ENCODE measurements at places on chromosomes 1 and 21.

DNA sequence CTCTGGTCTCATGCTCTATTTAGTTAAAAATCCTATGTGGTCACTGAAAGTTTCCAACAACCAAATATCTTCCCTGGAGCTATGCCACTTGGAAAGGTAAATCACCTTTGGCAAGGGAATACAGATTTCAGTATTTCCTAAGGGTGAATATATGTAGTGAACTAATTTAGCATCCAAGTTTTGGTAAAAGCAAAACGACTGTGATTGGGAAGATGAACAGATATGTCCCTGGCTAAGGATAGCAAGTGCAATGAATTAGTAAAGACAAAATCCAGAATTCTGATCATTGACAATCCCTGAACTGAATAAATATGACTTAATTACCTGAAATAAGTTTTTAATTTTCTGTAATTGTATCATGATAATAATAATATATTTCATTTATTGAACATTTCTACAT is at the start of gene OR2T33:
Gene OR2T33 (minus strand): TSS at position 101 of the 400 bp plus-strand sequence. CDS start 4,162 bp downstream, outside the sequence.
- DNase-seq = no peak

- no peak for DNase-seq
These were observed 31.7 kb upstream of the WNT4 start for GRCh38 chr1:22174446-22175220.

DNA sequence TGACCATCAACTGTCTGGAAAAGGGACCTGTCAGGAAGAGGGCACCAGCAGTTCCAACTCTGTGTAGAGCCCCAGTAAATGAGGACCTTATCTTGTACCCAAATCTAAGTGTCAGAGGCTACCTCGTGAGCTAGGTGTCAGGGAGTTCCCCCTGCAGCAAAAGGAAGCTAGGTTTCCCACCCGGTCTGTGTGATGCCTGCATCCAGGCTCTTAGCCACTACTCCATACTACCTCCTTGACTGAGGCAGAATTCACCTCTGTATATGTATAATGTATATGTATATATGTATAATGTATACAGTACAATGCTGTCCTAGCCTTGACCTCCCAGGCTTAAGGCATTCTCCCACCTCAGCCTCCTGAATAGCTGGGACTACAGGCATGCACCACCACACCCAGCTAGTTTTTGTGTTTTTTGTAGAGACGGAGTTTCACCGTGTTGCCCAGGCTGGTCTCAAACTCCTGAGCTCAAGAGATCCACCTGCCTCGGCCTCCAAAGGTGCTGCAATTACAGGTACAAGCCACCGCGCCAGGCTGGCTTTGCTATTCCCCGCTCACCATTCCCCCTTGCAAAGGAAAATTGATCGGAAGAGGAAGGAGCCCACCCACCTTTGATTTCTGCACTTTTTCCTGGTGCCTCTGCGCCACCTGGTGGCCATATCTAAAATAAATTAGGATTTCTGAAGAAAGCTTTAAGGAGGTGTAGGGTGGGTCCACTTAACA is 15.7 kb upstream of the LUZP1 start:
- no peak for DNase-seq

DNA sequence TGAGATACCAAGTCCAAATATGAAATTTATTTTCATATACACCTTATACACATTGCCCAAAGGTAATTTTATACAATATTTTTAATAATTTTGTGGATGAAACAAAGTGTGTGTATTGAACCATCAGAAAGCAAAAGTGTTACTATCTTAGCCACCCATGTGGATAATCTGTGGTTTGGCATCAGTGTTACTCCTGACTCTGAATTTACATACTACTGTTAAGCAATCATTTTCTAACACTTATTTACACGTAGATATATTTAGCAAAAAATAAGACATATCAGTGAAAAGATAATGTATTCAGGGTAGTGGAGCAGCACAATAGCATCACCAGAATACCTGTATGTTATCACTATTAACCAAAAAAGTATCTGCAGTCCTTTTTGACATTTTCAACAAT is 23.8 kb downstream of the DENND2D start:
- DNase-seq = no peak

DNA sequence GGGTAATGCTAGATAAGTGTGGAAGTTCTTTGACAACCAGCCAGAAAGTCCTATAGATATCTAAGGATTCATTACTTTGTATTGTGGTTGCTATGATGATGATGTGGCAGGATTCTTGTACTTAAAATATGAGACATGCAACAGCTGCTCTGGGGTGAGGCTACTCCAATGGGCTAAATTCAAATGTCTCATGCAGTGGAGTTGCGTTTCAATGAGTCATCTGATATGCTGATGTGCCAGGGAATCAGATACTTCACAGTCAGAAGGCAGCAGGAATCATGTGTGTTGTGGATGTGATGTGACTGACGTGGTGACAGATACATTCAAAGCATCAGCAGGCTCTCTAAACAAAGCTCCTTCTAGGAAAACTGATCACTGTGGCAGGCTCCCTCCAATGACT is 66.5 kb downstream of the TSEN15 start:
- no peak for DNase-seq

- no peak for DNase-seq
These were observed 143.0 kb downstream of the DNM3 start for GRCh38 chr1:171984262-171984661.

- DNase-seq = no peak
These were observed 129.6 kb downstream of the PRDM16 start for GRCh38 chr1:3198371-3199271.

- no peak for DNase-seq
These were observed 660.6 kb downstream of the LRRIQ3 start for GRCh38 chr1:73537400-73537799.

DNA sequence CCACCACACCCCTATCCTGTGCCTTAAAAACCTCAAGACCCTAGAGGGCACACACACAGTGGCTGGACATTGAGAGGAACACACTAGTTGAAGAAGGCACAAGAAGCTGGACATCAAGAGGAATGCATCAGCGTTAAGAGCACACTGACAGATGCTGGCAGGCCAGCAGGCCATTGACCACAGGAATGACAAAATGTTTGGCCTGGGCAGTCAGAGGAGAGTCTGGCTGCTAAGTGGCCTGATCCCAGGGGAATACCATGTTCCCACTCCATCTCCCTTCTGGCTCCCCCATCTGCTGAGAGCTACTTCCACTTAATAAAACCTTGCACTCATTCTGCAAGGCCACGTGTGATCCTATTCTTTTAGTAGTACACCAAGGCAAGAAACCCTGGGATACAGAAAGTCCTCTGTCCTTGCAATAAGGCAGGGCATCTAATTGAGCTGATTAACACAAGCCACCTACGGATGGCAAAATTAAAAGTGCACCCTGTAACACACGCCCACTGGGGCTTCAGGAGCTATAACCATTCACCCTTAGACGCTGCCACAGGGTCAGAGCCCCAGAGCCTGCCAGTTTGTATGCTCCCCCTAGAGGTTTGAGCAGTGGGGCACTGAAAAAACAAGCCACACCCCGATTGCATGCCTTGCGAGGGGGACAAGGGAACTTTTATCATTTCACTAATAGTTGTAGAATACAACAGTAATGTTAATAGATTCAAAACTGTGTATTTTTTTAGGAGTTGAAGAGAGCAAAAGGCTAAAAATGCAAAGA is 1216.1 kb upstream of the NCAM2 start:
- DNase-seq = no peak

DNA sequence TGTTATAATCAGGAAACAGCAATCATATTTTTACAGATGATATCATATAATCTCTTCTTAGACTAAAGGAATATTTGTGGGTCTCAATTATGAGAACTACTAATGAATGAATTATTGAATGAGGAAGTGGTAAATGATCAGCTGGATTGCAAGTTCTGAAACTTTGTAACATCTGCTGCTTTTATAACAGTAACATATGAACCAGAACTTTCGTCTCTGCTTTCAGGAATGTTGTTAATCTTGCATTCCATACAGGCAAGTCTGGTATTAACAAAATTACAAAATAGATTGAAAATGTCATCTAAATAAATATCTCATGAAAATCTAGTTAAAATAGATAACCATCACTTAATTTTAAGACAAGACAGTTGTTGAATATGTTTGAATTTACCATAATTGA is 110.5 kb upstream of the COL11A1 start:
- no peak for DNase-seq

DNA sequence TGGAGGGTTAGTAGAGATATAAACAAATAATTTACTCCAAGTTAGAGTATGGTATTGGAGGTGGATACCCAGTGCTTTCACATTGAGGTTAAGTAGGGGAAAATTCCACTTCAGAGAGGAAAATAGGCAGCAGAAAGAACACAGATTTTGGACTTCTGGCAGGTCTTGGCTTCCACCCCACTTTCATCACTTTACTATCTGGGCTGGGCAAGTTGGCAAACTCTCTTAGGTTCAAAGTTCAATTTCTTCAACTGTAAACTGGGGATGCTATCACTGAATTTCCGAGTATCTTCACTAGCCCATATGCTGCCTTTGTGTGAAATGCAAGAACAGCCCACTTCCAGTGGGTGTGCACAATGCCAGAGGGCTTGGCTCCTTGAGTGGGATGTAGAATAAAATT is 214.9 kb downstream of the GABPA start:
- DNase-seq = no peak

DNA sequence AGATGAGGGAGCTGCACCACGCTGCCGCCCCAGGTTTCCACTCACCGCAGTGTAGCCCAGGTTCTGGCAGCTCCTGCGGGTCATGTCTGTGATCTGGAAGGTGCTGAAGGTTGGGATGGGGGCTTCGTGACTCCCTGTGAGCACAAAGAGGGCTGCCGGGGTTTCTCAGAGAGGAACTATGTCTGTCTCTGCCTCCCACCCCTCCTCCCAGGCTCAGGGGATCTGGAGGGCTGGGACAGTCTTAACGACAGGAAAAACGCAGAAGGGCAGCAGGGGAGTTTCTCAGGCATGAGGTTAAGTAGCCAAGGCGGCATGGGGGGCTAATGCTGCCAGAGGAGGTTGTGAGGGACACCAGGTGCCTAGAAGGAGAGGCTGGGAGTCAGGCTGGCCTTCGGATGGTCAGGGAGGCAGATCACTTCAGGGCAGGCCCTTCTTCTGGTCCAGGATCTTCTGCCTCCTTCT is 656 bp downstream of the SH2D2A start:
- DNase-seq = no peak

GRCh38 chr1:89271341-89272015 is 1.2 kb downstream of the GBP5 start:
- no peak for DNase-seq

GRCh38 chr21:45493401-45494001 is 48.7 kb downstream of the SLC19A1 start:
- no peak for DNase-seq

DNA sequence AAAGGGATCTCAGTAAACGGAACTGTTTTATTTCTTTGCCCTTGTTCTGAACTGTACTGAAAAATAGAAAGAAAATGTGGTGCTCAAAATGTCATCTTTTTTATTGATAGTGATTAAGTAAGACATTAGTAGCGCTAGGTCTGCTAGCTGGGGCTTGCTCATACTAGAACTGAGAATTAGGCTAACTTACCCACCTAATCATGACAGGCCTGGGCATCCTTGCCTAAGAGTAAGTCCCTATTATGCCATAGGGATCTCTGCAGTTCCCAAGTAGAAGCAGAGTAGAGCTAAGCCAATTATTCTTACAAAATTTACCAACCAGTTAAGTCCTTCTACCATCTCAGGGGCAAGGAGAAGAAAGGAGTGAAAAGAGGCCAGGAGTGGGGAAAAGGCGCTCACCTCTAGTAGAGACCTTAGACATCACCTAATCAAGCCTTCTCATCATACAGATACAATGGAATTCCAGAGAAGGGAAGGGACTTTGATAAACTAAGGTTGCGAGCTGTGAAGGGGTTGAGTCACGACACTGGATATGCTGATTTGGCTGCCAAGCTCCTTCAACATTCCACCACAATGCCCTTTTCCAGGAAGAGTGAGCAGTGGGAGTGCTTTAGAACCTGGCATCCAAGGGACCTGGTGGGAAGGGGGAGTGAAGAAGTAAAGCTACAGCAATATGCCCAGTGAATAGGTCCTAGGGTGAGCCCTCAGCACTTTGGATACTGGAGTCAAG is 27.7 kb upstream of the RPTN start:
- no peak for DNase-seq
